ENCODE measurements at places on chromosomes 4 and X. TPM values are rescaled to one million over a fixed set of nuclear protein-coding genes. Genes with fewer than 3 reads are reported as not detected.

F8A1 gene
- total RNA-seq: 6.5 TPM

ZRSR2 gene
- total RNA-seq: 18.4 TPM

GAR1 gene
- 9.6 TPM for total RNA-seq

GRSF1 gene
- total RNA-seq: 32.7 TPM

PCDH11X gene
- not detected for total RNA-seq

NPY1R gene
- total RNA-seq: not detected

CHIC2 gene
- 59.2 TPM for total RNA-seq

ZNF330 gene
- total RNA-seq: 41.1 TPM

GYPE gene
- not detected for total RNA-seq

GASK1B gene
- 0.28 TPM for total RNA-seq

WAS gene
- total RNA-seq: 63.7 TPM

CSAG3 gene
- not detected for total RNA-seq

COX18 gene
- 5.2 TPM for total RNA-seq

ACE2 gene
- total RNA-seq: not detected

UGT2B10 gene
- total RNA-seq: not detected

SPON2 gene
- 15.7 TPM for total RNA-seq

HMGN5 gene
- total RNA-seq: 1.0 TPM
